ENCODE measurements at places on chromosomes 16 and 17.

DNA sequence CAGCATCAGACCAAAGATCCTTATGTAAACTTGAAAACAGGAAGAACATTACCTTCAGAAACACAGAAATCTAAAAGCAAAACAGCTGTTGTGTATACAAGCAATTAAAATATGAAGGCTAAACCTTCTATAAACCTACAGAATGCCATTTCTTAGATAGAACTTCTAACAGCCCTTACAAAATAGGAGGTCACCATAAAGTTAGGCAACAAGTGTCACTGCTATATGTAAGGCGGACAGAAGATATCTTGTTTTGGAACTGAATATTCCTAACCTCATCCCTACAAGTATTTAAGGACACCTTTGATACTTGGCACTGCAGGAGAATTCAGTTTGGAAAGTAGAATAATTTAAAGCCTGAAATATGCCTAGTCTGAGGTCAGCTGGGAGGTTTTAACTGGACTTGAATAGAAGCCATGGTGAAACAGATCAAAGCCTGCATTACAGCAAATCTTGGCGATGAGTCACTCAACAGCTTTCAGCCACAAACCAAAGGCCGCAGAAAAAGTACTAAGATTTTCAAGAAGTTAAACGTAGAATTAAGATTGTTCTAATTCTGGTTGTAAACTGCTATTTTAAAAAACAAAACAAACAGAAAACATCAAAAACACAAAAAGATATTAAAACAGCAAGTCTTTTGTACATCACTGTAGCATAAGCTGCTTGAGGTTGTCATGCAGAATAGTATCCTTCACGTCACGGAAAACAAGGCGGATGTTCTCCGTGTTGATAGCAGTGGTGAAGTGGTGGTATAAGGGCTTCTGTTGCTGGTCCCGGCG, 42.7 kb downstream of the GNA13 start:
- no peak for DNase-seq

DNA sequence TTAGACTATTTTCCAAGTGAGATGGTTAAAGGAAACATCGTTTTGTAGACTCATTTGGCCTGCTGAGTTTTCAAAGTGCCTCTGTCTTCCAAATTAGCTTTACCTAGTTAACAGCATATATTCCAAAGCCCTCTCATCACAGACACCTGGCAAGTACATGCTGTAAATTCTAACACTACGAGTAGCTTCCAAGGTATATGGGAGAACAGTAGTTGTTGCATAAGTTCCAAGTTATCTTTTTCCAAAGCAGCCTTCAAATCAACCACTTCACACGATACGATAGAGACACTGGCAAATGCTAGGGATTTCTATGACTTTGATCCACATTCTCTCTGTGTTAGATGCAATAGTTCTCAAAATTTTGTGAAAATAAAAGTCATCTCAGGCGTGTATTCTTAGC, 299.3 kb downstream of the CNTNAP4 start:
- DNase-seq = no peak

DNA sequence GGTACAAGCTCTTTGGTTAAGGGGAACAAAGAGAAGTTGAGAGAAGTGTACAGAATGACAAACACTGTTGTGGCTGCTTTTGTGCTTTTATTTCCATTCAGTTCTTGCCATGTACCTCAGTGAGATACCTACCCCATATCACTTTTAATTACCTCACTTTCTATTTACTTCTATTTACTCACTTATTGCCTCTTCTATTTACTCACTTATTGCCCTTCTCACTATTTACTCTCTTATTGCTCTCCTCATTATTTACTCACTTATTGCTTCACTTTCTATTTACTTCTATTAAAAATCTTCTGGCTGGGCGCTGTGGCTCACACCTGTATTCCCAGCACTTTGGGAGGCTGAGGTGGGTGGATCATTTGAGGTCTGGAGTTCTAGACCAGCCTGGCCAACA, 41.9 kb downstream of the MBTD1 start:
- no peak for DNase-seq

- peak; percentile 24 for DNase-seq
These were observed 532 bp downstream of the ARRB2 start for GRCh38 chr17:4710693-4711634.

DNA sequence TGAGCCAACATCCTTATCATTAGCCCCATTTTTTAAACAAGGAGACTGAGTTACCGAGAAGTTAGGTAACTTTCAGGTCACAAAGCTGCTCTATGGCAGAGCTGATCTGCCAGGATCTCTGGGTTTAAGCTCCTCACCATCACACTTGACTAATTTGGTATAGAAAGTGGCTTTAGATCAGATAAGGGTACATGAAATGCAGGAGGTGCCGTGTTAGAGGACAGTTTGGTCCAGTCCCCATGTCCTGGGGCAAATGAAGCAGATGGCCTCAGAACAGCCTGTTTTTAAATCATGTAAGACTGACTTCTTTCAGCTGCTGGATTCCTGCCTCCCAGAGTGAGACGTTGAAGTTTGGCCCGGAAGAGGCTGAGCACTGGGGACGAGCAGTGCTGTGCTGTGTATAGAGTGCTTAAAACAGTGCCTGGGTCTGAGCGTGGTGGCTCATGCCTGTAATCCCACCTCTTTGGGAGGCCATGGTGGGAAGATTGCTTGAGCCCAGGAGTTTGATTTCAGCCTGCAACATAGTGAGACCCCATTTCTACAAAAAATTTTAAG, 187.0 kb upstream of the CACNG3 start:
- DNase-seq = no peak

DNA sequence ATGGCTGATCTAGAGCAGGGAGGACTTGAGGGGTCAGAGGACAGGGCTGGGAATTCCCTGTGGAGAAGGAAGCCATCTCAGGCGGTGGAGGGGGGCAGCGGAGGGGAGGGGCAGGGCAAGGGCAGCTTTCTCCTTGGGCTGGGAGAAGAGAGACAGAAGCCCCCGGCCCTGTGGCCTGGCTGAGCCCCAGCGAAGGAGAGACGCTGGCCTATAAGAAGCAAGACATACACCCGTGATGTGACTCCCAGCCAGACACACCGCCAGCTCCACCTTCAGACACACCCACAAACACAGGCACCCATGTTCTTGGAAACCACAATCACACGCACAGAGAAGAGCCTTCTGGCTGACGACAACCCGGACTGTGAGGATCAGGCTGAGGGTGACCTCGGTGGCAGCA, 10.0 kb downstream of the TRPV3 start:
- no peak for DNase-seq

Data from stimulated activated CD4-positive, alpha-beta T cell treated with anti-CD3 and anti-CD28 coated beads, Interleukin-1b, Interleukin-23, amount 100 ng/mL, for 24 hours (primary cell).